ENCODE measurements at places on chromosomes 1 and 21.

DNA sequence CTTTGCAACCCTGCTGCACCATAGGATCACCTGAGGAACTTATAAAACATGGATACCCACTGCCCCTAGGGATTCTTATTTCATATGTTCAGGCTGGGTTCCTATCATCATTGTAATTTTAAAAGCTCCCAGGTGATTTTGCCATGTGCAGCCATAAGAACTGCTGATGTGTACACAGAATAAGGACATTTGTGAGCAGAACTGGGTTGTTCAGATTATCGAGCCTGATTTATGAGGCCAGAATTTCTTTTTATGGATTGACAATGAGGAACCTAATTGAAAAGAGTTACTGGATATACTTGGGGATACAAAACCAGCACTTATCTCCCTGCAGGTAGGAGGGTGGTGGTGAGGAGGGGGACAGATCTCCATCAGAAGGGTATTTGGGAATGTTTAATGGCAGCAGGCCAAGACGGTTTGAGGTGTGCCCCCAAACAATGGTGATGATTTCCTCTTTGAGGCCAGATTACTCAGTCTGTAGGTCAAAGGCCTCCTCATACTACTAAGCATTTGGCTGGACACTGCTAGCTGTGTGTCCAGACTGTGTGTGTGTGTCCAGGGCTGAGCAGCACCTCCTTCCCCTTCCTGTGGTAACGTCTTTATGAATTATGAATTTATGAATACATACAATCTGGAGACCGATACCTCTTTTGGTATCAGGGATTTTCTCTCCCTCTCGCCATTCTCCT lies 18.9 kb downstream of the NOS1AP start:
- DNase-seq, result no peak

GRCh38 chr1:201213106-201213770 lies 22.6 kb downstream of the IGFN1 start:
- DNase-seq, result no peak

DNA sequence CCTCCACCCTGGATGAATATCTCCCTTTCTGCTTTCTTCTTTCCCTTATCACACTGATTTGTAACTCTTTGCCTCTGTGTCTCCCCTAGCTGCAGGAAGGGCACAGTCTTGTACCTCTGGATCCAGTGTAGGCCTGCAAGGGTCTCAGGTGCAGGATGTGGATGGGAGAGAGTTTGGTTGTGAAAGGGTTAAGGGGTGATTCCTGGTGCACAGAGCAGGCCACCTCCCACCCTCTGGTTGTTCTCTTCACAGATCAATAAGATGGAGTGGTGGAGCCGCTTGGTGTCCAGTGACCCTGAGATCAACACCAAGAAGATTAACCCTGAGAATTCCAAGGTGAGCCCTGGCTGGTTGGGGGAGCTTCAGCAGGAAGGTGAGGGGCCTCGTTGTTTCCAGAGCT lies 15.1 kb downstream of the KDF1 start:
- DNase-seq, result no peak

- no peak for DNase-seq
Observed at GRCh38 chr1:77290576-77290975, 8.8 kb downstream of the AK5 start.

GRCh38 chr1:202172015-202172355 lies 11.6 kb upstream of the PTPN7 start:
- no peak for DNase-seq

DNA sequence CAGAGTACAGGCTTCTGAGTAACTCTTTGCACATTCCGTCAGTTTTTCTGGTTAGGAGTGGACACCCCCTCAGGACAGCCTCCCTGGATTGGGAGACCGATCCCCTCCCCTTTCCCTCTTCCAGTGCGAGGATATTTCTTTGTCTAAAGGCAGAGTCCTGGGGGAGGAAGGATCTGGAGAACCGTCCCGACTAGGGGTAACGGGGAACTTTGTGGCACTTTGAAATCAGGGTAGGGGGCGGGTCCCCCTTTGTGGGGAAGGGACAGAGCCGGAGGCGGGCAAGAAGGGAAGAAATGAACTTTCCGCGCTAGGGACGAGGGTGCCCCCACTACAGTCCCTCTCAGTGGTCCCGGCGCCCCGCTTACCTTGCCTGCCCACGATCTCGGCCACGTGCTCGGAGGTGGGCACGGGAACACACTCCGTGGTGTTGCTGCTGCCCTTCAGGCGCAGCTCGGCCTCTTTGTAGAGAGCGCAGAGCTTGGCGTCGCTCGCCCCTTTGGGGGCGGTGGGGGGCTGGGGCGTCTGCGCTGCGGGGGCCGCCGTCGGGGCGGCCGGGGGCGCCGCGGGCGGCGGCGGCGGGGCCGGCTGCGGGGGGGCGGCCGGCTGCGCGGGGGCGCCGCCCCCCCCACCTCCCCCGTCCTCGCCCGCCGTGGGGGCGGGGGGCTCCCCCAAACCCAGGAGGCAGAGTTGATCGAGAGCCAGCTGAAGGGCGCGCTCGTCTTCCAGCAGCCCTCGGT lies 917 bp downstream of the MEX3A start:
- no peak for DNase-seq

- DNase-seq, result peak; percentile 33
Observed at GRCh38 chr1:170664093-170664827, at the start of gene PRRX1. PRRX1 (plus strand) TSS chr1:170664131; CDS start chr1:170664219, 88 bp downstream.

GRCh38 chr1:113858418-113858817 lies 13.1 kb downstream of the PTPN22 start:
- DNase-seq, result no peak

GRCh38 chr1:112712191-112712590 lies 2.9 kb downstream of the PPM1J start:
- no peak for DNase-seq

- no peak for DNase-seq
Observed at GRCh38 chr1:199685369-199685768, 342.1 kb upstream of the NR5A2 start.

DNA sequence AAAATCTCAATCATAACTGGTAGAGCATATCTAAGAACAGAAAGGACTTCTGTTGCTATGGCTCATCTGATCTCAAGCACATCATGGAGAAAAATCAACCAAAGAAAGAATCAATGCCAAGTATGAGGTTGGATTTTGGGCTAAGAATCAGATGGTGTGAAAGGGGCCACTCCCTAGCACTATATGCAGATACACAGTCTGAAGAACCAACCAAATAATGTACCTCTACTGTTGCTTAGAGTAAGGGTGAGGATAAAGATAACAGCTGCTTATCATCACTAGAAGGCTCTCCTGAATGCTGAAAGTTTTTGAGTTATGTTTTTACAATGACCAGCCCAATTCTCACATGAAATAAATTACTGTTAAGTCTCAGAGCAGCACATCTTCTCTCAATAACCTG lies 35.6 kb downstream of the ST7L start:
- no peak for DNase-seq

DNA sequence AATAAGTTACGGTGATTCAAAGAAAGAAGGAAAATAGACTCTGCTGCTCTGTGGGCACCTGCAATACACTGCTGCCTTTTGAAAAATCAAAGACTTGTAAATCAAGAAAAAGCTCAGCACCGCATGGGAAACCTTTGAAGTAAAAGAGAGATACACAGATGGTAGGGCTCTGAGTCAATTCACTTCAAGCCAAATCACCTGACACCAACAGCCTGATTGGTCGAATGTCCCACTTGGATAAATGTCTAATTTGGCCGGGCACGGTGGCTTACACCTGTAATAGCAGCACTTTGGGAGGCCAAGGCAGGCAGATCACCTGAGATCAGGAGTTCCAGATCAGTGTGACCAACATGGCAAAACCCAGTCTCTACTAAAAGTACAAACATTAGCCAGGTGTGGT lies 19.2 kb upstream of the RCAN3 start:
- no peak for DNase-seq

DNA sequence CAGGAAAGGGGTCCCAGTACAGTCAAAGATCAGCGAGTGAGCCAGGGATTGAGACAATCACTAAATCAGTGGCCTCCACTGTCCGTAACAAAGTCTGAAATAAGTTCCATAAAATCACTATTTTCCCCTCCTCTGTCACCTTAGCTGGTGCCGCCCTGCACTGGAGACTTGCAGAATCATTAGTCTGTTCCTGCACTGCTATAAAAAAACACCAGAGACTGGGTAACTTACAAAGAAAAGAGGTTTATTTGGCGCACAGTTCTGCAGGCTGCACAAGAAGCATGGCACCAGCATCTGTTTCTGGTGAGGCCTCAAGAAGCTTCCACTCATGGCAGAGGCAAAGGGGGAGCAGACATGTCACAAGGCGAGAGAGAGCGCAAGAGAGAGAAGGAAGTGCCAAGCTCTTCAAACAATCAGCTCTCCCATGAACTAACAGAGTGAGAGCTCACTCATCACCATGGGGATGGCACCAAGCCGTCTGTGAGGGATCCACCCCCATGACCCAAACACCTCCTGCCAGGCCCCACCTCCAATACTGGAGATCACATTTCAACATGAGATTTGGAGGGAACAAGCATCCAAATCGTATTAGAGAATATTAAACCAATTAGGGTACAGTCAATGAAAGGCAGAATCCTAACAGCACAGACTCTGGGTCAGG lies 129.8 kb upstream of the TIAM1 start:
- no peak for DNase-seq

DNA sequence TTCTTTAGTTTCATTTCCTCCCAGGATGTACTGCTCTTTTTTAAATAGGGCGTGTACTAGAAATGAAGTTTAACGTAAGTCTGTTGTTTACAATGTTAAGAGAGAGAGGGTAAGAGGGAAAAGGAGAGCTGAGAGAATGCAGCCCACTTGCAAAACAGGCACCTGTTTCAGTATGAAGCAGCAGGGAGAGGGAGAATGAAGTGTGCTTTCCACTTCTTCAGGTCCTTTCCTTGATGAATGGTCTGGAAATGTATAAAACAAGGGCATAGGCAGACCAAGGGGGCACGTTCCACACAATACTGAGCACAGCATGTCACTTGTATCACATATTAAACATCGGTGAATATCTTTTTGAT lies 2.0 kb downstream of the KCNA3 start:
- no peak for DNase-seq

DNA sequence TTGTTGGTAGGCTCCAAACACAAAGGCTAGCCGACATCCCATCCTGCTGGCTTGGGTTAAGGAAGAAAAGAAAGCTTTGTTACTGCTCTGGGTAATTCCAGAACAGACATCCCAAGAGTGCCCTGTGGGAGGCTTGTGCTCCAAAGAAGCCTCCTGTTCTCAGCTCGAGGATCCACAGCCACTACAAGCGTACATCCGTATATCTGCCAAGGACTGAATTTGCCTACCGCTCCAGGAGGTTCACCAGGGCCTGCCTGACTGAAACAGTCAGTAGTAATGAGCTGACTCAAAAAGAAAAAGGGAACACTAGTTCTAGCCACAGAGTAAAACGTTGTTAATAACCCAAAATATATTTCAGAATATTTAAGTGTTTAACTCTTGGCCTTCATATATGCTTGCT lies 24.8 kb upstream of the MUTYH start:
- DNase-seq, result no peak

DNA sequence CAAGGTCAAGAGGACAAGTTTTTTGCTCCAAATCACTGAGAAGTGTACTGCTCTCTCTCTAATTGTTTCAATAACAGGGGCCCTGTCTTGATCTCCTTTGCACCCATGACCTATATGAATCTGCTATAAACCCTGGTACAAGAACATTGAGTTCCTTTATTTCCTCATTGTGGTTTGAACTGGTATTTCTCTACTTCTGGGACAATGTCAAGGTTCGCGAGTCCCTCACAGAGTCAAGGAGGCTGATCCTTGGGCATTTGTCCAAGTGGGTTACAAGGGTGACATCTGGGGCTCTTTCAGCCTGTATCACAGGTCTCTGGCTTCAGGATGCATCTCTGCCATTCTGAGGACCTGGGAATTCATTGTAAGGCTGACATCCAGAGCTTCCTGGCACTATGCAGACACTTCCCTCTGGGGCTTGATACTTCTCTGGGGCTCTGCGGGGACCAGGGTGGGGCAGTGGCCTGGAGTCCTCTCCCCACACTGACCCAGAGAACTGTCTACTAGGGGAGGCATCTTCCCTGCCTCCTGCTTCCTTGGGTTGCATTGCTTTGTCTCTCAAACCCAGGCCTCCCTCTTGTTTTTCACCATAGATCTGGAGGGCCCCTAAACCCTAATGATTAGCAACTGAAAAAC lies 22.5 kb upstream of the ZNF648 start:
- no peak for DNase-seq

DNA sequence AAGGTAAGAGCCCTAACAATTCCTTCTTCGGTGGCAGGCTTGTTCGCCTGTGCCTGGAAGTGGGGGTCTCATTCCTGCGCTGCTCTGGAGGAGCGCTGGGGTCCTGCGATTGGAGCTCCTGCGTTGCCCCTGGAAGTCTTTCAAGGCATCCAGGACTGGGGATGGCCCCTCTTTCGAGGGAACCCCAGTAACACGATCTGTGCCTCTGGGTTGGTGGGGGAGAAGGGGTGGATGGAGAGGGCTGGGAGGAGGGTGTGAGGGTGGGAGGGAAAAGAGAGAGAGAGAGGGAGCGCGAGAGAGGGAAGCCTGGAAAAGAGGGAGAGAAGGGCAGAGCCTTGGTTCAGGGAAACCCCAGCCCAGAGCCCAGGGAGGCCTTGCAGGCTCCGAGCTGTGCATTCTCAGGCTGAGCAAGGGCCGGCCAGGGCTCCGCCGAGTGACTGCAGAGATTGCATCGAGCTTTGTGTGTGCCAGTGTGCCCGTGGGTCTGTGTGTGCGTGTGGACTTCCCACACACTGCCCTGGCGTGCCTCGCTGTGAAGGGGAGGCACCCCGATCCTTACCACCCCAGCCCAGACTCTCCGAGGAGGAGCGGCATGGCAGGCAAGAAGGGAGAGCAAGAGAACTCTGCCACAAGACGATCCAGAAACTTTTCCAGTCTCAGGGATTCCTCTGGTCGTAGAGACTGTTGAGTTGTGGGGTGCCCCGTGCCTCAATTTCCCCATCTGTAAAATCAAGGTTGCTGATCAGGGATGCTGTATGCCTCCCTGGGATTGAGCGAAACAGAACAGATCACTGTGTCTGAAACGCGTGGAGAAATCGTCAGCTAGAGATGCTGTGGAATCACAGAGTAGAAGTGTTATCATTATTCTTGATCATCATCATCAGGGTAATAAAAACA lies 619 bp downstream of the BCL9 start:
- peak; percentile 17 for DNase-seq

- DNase-seq, result no peak
Observed at GRCh38 chr1:202852163-202852904, 36.6 kb downstream of the RABIF start.

- DNase-seq, result no peak
Observed at GRCh38 chr1:148333875-148334338, 149.2 kb downstream of the PPIAL4G start.

GRCh38 chr1:202501281-202501680 lies 152.8 kb downstream of the PPP1R12B start:
- no peak for DNase-seq
